ENCODE measurements at places on chromosomes 6 and 20.

DNA sequence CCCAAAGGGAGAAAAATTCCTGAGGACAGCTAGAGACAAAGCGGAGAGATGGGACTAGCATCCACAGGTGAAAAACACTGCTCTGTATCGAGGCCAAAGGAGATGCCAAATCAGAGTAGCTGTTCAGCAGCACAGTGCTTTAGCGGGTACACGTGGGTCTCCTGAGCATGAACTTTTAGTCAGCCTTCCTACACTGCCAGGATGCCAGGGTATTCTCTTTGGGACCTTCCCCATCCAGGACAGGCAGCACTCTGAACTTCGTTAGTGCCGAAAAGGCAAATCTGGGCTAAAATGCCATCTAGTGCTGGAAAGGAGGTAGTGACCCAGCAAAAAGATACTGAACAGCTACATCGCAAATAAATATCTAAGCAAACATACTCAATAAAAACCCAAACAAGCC, 64.9 kb downstream of the C6orf58 start:
- DNase-seq: no peak

DNA sequence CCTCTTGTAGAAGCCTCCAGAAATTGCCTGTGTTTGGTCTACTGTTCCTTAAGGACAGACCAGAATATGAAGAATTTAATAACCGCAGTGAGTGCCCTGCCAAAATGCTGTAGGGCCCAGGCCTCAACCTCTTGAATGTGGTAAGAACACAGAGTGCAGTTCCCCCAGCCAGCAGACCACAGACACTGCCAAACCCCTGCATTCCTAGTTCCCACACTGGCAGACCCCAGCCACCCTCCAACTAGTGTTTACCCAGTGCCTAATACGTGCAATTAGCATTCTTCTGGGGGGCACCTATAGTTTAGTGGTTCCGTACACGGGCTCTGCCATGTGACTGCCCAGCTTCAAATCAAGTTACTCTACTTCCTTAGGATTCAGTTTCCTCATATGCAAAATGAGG, 51.7 kb downstream of the STK35 start:
- DNase-seq: no peak

- DNase-seq: no peak
Observed at GRCh38 chr6:90286884-90287488, 9.7 kb downstream of the BACH2 start.

DNA sequence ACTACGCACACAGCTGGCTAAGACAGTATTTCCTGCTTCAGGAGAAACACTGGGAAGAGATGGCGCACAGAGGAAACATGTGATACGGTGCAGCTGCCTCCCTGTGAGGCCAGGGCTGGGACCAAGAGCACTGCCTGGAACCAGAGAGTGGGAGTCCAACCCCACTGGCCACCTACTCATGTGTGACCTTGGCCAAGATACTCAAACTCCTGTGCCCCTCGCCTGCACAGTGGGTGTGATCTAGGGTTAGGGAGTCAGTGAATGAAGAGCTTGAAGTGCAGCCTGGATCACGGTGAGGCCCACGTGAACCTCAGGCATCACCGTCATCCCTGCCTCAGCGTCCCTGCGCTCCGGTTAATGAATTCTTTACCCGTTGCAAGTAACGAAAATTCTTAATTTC, 41.7 kb upstream of the MPC1 start:
- DNase-seq: no peak

GRCh38 chr20:18527339-18527738, 19.6 kb downstream of the SEC23B start:
- DNase-seq: no peak

DNA sequence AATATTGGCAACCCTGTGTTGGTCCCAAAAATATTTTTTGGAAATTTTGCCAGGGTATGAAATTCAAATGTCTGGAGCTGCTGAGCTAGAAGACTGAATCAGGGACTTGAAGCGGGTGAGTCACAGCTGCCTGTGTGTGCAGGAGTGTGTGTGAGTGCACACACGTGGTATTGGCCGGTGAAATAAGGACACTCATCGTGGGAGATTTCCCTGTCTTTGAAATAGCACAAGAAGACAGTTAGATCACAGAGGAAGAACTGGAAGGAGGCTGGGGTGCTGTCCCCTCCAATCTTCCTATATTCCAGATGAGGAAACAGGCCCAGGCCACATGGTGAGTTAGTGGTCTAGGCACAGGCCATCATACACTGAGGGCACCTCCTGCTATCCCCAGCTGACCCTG, 123.8 kb upstream of the MLN start:
- no peak for DNase-seq

GRCh38 chr20:63454731-63455567, 17.5 kb downstream of the KCNQ2 start:
- no peak for DNase-seq

DNA sequence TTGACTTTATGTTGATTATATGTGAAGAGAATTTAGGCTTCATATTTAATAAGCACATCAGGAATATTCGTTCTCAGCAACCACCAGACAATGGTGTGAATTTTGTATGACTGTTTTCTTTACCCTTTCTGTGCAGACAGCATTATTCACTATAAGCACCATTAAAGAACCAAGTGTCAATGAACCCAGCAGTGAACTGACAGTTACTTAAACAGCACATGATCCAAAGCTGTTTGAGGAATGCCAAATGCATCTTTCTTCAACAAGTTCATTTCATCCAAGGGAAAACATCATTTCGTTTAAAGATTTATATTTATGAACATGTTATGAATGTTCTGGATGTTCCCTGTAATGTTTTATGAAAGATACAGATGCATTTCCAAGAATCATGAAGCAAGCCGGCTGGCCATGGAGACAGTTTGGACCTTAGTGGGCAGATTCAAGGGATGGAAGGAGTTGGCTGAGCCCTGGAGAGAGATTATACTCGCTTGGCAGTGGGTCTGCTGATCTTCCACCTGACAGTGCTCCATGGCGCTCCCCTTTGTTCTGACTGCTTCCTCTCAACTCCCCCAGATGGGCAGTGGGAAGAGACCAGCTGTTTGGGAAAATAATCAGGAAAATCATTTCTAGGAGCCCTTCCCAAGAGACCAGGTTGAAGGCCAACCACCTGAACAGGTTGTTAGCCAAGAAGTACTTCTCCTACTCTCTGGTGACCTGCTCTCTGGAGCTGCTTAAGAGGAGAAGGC, 326.0 kb upstream of the RSPO3 start:
- DNase-seq: no peak

- DNase-seq: no peak
Observed at GRCh38 chr6:53035549-53036213, 29.5 kb upstream of the FBXO9 start.

GRCh38 chr6:149236589-149236988, 80.9 kb upstream of the TAB2 start:
- no peak for DNase-seq

- DNase-seq: no peak
Observed at GRCh38 chr6:144219056-144219685, 66.0 kb upstream of the UTRN start.

All from omental fat pad (tissue), 4 donors.